ENCODE measurements at places on chromosomes 6 and 20.
A peak's percentile ranks its signal among the peaks of the same experiment; 100 is the strongest.

- no peak for DNase-seq
These were observed 200.7 kb upstream of the SPTLC3 start for GRCh38 chr20:12808006-12808567.

DNA sequence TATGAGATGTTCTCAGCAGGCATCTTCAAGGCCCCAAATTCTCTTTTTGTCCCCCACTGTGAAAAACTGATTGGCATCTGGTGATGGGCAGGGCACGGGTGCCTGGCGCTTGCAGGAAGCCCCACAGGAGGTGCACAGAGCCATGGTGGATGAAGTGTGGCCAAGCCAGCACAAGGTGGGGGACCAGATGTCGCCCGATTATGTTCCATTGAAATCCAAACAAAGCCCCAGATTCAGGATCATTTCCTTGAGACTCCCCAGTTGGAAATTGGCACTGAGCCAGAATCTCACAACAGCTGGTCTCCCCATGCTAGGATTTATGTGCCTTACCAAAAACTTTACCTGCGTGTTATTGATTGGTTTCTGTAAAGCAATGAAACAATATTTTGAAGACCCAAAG lies 186.1 kb downstream of the ADAT2 start:
- DNase-seq = no peak

GRCh38 chr20:21053002-21053762 lies 53.0 kb downstream of the LINC00237 start:
- no peak for DNase-seq

DNA sequence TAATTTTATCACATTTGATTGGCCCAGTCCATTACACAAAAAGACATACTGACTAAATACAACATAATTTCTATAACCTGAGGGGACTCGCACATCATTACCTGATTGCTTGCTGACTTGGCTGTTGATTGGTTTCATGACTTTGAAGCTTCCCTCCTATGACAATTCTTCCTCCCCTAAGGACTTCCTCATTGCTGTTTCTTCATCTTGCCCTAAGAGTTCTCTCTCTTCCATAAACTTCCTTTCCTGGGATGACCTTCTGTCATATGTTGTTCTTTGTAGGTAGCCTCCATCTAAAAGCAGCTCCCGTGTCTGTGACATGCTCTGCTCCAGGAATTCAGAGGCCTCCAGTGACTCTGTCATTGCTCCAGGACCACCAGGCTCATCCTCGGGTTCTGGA lies 22.6 kb downstream of the RSPH3 start:
- no peak for DNase-seq

DNA sequence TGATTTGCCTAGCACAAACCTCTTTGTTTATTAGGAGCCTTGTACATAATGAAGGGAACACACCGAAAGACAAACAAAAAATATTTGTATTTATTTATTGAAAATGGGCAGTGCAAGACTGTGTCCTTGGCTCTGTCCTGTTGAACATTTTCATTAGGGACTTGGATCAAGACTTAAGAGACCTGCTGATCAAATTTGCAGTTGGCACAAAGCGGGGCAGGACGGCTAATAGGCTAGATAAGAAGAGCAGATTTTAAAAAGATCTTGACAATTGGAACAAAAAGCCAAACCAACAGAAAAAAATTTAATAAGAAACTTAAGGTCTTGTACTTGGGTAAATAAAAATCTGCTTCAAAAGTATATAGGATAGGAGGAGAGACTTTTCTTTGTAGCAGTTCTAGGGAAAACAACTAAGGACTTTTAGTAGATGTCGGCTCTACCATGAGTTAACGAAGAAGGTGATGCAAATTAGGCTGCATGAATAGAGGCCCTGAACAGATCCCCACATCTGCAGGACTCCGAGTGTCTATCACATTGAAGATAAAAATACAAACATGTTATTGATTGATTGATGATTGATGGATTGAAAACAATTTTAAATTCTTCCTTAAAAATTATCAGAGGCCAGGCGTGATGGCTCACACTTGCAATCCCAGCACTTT lies 124.1 kb upstream of the SPACA1 start:
- no peak for DNase-seq

- peak; percentile 63 for DNase-seq
These were observed 1.5 kb downstream of the VARS2 start for GRCh38 chr6:30915591-30915946.

- DNase-seq = no peak
These were observed 33.6 kb downstream of the MAFB start for GRCh38 chr20:40655451-40655850.

GRCh38 chr6:137722749-137723272 lies 144.2 kb upstream of the TNFAIP3 start:
- DNase-seq = no peak

DNA sequence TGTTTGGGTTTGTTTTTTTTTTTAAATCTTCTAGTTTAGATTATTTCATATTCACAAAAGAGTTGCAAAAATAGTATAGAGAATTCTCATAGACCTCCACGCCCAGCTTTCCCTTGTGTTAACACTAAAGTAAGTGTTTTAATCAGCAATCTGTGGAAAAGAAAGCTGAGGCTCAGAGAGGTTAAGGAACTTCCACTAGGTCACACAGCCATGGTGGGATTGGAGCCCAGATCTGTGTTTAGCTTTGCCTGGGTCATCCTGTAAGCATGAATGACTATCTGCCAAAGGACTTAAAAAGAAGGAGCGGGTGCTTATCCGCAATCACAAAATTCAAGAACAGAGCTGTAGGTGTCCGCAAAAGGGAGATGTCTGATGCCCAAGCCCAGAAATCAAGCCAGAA lies 60.5 kb downstream of the EDN3 start:
- no peak for DNase-seq

DNA sequence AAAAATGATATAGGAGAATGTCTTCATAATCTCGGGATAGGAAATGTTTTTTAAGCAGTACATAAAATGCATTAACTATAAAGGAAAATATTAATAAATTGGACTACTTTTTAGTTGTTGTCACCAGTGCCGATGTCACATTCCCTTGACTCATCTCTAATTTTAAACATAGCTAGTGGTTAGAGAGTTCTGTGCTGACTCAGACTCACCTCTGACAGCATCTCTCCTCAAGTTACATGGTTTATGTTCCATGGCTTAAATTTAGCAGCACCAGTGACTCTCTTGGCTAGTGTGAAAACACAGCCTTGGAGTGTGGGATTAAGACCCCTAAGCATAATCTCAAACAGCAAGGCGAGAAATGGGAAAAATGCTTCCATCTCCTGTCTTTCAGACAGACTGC lies 311.8 kb upstream of the MMS22L start:
- no peak for DNase-seq

DNA sequence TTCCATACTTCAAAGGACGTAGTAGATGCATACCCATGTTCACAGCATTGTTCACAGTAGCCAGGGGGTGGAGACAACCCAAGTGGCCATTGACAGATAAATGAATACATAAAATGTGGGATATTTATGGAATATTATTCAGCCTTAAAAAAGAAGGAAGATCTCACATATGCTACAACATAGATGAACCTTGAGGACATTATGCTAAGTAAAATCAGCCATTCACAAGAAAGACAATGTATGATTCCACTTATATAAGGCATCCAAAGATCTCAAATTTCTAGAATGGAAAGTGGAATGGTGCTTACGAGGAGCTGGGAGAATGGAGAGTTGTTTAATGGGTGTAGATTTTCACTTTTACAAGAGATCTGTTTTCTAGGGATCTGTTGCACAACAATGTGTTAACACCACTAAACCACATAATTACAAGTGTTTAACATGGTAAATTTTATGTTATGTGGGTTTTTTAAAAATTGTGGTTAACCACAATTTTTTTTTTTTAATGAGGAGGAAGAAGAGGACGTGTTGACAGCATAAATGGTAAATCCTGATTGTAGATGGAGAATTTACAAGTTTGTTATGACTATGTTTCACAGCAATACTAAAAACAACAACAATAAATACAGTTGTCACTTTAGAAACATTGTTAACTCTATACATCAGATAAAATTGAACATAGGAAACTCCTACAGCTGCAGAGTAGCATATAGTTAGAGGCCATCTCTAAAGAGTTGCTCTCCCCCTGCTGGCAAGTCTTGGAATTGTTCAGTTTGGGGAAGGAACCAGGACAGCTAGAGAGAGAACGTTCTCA lies 41.6 kb downstream of the CCN2 start:
- DNase-seq = peak; percentile 51
